ENCODE measurements at places on chromosomes 3 and 15.

GRCh38 chr3:132083583-132084279 is 48.9 kb upstream of the CPNE4 start:
- peak; percentile 89 for DNase-seq

DNA sequence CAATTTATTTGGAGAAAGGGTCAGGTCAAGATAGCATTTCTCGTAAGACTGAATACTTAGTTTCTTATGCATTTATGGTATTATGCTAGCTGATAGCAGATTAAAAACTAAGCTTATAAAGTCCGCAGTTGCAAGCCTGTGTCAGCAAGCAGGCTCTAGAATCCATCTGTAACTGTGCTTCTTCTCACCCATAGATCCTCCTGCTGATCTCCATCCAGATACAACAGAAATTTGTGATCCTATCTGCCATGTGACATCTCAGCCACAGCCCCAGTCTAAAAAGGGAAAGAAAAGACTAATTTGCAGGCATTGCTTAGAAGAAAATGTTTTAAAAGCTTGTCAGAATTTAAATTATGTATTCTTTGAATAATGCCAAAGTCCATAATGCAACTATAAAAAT is 265.4 kb upstream of the CCDC54 start:
- no peak for DNase-seq

- DNase-seq = no peak
These were observed 81.2 kb downstream of the ANP32A start for GRCh38 chr15:68739390-68740080.

- DNase-seq = no peak
These were observed 20.9 kb downstream of the ACAD11 start for GRCh38 chr3:132638706-132639105.

- DNase-seq = no peak
These were observed 52.1 kb downstream of the GATM start for GRCh38 chr15:45326280-45326679.

- no peak for DNase-seq
These were observed 45.7 kb downstream of the MORC1 start for GRCh38 chr3:109072194-109072593.

GRCh38 chr3:188701485-188701969 is 470.2 kb upstream of the TPRG1 start:
- DNase-seq = no peak

- DNase-seq = peak; percentile 20
These were observed 6.0 kb downstream of the PLCL2 start for GRCh38 chr3:16890597-16891333.

- no peak for DNase-seq
These were observed 3.4 kb downstream of the TMCC1 start for GRCh38 chr3:129890125-129890524.

- DNase-seq = peak; percentile 27
These were observed 147.7 kb downstream of the CADPS start for GRCh38 chr3:62727536-62727935.

DNA sequence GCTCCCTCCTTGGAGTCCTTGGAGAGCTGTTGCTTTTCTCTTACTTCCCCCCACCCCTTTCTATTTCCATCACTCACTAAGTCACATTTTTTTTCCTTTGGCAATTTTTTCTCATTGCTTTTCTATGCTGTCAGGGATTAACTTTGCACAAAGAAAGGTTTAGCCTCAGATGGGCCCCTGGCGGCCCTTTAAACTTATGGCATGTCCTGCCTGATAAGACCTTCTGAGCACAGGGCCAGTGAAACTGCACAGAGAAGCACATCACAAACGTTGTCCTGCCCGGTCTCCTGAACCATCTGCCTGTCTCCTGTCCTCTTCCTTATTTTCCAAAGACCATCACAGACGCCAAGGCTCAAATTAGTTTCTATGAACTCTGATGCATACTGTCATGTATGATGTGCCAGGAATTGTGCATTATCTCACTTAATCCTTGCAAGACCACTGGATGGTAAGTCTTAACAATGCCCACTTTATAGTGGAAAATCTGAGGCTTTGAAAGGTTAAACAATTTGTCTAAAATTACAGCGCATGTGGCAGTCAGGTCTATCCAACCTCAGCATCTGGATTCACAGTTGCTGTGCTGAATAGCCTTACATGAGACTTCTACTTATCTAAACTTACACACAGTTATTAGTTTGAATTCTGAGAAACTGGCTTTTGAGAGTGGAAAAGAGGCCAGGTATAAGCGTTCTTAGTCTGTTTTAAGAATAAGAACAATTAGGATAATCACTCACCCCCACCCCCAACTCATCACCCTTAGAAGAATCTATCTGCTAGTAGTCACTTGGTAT is 648.1 kb downstream of the NTRK3 start:
- DNase-seq = no peak

DNA sequence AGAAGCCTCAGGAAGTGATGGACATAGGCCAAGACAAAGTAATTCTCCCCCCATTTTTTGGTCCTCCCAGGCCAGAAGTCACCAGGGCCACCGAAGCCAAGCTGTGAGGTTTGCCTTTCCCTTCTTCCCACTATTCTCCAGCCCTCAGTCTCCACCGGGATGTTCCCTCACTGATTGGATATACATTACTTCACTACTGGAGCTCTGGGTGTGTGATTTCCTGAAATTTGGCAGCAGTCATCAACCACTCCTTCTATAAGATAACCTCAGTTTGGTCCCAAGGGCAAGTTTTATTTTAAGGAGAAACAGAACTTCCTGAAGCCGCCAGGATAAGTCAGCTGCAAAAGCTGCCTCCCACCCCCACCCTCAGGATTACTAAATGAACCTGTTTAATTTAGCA is 11.3 kb downstream of the SLCO2A1 start:
- DNase-seq = no peak

- DNase-seq = peak; percentile 20
These were observed 52.8 kb downstream of the CLASP2 start for GRCh38 chr3:33665294-33665693.

DNA sequence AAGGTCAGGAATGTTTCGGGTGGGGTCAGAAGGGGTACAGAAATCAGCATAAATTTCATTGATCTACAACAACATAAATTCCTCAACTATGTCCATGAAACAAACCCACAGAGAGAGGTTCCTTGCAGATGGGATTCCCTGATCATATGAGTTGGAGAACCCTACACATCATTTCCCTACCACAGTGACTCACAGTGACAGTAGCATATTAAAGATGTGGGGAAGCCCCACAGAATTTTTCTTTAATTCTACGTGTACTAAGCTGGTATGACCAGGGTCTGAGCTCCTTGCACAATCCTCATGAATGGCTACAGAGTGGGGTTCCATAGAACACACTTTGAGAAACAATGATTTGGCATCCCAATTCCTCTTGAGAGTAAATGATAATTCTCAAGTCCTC is 116.9 kb upstream of the RAD18 start:
- DNase-seq = peak; percentile 83

DNA sequence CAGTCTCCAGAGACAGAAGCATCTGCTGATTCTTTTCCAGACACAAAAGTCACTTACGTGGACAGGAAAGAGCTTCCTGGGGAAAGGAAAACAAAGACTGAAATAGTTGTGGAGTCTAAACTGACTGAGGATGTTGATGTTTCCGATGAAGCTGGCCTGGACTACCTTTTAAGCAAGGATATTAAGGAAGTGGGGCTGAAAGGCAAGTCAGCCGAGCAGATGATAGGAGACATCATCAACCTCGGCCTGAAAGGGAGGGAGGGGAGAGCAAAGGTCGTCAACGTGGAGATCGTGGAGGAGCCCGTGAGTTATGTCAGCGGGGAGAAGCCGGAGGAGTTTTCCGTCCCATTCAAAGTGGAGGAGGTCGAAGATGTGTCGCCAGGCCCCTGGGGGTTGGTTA is 25.4 kb downstream of the SYNM start:
- no peak for DNase-seq

GRCh38 chr3:145079436-145079835 is 1081.5 kb downstream of the PLOD2 start:
- no peak for DNase-seq

- DNase-seq = peak; percentile 84
These were observed 137.1 kb upstream of the WNT5A start for GRCh38 chr3:55624238-55624637.

- DNase-seq = no peak
These were observed 125.0 kb upstream of the LIPC start for GRCh38 chr15:58306591-58307312.

DNA sequence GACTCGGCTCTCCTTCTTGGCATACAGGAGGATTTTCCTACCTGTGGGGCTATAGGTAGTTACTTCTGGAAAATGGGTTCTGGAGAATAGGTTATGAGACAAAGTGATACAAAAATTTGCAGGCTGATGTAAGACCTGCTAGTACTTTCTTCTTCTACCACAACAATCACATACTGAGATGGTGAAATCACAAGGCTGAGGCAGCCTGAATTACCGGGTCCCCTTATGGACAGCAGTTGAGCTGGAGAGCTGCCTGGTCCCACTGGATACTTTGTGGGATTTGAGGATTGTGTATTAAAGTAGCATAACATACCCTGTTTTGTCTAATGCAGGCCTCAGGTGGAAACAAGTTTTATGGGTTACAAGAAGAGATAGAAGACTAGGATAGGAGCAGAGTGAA is 86.5 kb upstream of the FAM98B start:
- no peak for DNase-seq

- DNase-seq = no peak
These were observed 34.0 kb downstream of the RHCG start for GRCh38 chr15:89462198-89462912.

DNA sequence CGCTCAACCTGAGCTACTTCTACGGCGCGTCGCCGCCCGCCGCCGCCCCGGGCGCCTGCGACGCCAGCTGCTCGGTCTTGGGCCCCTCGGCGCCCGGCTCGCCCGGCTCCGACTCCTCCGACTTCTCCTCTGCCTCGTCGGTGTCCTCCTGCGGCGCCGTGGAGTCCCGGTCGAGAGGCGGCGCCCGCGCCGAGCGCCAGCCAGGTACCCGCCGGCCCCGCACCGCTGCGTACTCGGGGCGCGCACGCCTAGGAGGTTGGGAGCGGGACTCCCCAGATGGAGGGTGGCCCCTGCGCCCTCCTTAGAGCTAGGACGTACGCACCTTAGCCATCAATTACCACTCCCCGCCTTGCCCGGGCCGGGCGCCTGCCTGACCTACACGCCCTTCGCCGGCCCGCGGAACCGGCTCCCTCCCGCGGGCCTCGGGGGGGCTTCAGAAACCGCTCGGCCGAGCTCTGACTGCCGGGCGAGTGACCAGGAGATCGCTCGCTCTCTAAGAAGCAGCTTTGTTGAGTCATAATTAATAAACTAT is 466 bp downstream of the NFKBIZ start:
- DNase-seq = no peak
